ENCODE measurements at places on chromosomes 11 and 22.

DNA sequence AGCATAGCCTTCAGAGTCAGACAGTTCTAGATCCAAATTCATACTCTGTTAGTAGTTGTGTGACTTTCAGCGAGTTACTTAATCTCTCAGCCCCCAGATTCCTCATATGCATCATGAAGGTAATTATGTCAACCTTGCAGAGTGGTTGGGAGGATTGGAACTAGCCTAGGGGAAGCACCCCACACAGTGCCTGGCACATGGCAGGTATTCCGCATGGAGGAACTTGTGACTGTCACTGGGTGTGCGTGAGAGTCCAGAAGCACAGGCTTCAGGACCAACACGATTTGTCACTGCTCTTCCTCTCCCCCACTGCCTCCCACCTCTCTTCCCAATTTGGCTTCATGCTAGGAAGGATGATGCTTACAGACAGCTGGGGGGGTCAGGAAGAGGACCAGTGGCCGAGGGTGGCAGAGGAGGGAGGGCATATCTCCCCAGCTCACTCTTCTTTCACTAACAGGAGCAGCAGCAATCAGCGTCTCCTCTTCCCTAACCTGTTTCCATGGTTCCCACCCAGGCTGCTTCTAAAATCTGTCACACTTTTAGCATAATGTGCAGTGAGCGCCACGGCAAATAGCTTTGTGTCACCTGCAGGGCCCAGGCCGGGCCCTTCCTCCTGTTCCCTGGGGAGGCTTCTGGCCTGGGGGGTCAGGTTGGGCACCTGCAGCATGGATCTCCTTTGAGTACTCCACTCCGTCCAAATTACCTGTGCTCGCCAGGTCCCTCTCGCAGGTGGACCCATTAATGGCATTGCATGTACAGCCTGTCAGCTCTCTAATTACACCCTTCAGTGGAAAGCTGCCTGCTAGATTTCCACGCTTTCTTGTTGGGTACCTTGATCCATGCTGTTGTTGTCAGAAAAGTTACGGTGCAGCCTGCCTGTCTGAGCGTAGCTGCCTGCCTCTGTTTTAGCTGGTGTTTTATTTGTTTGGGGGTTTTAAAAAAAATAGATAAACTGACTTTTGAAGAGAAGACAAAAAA, 400.4 kb downstream of the NXPE2 start:
- DNase-seq = no peak

DNA sequence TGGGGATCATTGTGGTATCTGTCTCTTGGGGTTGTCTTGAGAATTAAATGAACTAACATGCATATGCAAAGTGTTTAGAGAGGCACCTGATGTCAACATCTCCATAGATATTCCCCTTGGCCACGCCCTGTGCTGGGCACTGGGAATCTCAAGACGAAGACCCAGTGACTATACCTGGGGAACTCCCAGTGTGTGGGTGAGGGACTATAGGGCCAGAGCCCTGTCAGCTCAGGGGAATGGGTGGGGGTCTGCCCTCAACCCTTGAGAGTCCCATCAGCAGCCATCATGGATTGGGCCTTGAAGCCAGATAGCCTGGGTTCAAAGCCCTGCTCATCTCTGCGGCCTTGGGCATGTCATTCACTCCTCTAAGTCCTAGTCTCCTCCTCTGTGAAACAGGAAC, 21.6 kb upstream of the LMO1 start:
- no peak for DNase-seq

DNA sequence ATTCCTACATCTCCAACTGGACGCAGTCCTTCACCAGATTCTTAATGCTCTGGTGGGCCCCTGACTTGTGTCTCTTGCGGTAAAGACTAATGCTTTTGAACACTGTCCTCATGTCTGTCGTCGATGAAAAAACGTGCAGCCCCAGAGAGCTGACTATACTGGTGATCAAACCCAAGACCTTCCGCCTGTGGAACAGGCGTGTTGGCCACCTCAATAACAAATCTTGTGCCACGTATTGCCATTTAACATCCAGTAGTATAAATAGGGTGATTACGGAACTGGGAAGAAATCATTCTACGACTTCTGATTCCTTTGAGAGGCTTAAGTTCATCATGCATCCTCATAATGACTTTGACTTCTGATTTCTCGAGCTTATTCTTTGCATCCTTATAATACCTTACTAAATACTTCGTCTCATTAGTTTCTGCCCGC, 45.6 kb downstream of the OR4D9 start:
- DNase-seq = no peak

- DNase-seq = no peak
Observed at GRCh38 chr22:42180349-42180842, 49.8 kb upstream of the CYP2D6 start.

DNA sequence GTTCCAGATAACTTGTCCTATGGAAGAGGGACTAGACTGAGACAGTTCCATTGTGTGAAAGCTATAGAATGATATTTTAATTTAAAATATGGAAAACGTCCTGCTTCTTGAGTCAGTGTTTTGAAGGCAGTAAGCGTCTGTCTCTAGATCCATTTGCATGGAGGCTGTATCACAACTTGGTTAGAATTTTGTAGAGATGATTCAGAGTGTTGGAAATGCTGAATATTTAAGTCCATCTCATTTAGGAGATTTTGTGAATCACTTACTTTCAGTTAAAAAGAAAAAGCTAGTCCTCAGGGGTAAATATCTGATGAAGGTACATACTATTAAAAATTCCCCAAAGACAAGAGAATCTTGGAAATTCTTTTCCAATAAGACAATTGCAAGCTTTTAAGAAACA, 72.7 kb downstream of the FANCF start:
- no peak for DNase-seq

DNA sequence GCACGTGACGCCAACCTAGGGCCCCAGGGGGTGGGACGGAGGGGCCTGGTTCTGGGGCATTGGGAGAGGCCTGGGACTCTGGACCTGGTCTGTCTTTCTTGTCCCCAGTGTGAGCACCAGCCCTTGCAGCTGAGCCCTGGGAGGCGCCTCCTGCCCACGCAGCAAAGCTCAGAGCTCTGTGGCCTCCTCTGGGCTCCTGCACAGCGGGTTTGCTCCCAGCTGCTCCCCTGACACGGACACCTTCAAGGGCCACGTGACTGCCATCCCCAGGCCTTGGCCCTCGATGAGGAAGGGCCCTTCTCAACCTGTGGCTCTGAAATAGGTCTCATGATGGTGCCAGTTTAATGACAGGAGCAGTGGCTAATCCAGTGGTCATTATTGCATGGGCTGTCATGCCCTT, 31.5 kb upstream of the CCDC188 start:
- DNase-seq = no peak

DNA sequence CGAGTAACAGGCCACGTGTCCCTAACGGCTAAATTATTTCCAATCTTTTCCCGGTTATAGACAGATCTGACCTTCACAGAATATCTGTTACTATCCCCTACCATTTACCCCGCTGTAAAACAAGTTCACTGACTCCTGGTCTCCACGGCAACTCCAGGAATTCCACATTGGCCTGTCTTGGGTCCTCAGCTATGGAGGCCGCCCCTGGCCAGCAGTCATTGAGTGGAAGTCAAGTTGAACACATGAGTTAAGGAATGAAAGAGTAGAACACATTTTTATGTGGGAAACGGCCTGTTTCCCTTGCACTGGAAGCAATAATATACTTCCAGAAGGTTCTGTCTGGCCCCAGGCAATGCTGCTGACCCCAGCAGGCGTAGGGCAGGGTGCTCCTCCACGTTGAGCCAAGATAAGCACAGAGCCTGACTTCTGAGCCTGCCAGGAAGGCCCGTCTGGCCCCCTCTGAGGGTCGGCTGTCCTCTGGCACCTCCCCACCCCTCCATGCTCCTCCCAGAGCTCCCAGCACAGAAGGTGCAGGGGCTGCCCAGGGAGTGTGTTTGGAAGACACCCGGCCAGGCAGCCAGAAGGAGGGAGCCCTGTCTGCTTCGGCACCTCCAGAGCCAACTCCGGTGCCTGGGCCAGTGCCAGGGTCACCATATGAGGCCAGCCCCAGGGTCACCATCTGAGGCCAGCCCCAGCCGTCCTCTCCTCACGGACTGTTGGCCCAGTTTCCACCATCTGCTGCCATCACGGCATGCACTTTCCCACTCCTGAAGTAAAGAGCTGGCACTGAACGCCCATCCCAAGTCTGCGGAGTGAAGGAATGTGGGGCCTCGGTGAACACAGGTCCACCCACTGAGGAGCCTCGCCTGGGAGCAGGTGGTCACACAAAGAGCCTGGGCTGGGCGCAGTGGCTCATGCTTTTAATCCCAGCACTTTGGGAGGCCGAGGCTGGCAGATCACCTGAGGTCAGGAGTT, 813.2 kb downstream of the BRD1 start:
- no peak for DNase-seq

- no peak for DNase-seq
Observed at GRCh38 chr11:40388097-40388818, 1071.2 kb downstream of the LRRC4C start.

All from iPS DF 6.9 (cell line).